ENCODE measurements at places on chromosomes 1 and 21.

DNA sequence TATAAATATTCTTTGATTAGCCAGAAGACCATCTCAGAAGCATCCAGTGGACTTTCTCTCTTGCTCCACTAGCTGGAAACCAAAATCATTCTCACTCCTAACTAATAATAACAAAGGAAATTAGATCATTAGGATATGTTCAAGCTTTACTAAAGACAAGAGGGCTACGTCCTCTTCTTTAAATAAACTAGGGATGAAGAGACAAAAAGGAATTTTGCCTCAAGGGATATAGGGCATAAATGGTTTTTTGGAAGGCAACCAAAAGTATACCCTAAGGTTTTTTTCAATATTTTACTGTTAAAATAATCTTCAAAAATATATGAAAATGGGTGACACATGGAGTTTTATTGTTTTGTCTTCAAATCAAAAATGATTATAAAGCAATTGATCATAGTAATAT lies 745.8 kb downstream of the MRPL39 start:
- no peak for DNase-seq

GRCh38 chr21:20882462-20883407 lies 115.5 kb upstream of the NCAM2 start:
- peak; percentile 34 for DNase-seq

DNA sequence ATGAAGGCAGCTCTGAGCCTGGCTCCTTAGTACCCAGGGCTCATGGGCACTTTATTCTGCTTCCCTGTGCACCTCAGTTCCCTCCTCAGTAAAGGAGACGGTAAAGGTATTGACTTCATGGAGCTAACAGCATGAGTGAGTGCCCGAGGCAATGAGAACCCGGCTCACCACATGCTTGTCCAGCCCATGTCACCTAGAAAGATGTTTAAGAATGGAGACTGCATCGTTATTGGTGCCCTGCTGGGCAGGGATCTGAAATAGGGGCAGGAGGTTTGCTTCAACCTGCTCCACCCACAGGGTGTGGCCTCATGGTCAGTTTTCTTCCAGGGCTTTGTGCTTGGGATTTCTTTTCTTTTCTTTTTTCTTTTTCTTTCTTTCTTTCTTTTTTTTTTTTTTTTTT lies 7.0 kb upstream of the KCNE1 start:
- DNase-seq: no peak

GRCh38 chr1:28663871-28664470 lies 4.6 kb upstream of the GMEB1 start:
- DNase-seq: no peak

DNA sequence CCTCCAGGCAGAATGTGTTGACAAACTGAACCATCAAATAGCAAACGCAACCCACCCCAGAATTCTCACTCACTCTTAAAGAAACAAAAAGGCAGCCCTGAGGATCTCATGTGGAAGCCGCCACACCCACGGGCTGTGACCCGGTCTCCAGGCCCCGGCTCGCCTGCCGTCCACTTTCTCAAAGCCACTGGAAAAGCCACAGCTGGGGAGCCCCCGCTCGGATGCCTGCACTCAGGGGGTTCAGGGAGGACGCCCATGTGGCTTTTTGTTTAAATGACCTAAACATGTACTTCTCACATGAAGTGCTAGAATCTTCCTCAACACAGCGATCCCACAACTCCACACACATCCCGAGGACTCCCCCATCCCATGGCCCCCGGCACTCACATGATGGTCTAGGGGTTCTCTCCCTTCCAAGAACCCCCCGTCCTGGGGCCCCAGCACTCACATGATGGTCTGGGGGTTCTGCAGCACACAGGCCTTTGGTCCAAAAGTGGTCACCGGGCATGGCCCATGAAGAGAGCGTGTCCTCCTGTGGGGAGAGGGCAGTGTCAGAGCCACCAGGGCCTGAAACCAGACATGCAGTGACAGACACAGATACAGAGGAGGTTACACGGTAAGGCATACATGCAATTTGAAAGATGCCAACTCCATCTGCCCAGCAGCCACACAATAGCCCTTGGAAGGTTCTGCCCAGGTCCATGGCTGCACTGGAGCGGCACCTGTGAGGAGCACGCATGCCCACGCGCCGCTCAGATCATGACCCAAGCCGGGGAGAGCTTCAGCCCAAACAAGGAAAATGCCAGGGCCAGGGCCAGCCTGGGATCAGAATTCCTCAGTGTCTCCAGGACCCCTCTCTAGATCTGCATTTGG lies 16.5 kb downstream of the NADK start:
- no peak for DNase-seq

- no peak for DNase-seq
Observed at GRCh38 chr1:87903242-87903641, 574.6 kb downstream of the LMO4 start.

GRCh38 chr1:72885841-72886240 lies 603.5 kb upstream of the NEGR1 start:
- DNase-seq: no peak

GRCh38 chr21:38037416-38037815 lies 121.2 kb upstream of the KCNJ6 start:
- no peak for DNase-seq

DNA sequence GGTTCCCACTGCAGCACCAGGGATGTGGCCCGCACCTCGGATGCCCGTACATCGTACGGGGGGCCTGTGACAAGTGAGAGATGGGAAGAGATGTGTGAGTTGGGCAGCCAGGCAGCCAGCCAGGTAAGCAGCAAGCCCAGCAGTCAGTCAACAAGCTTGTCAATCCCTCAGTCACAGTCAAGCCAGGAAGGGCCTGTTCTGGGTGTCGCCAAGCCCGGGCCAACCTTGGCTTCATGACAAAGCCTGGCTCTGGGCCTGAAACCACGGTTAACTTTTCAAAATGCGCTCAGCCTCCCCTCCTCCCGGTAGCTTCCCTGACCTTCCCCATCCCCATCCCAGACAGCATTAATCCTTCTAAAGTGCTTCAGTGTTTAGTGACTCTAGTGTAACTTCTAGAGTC lies 31.8 kb downstream of the MYOM3 start:
- no peak for DNase-seq

- peak; percentile 45 for DNase-seq
Observed at GRCh38 chr1:100538913-100539835, 1.2 kb downstream of the GPR88 start.

- peak; percentile 69 for DNase-seq
Observed at GRCh38 chr1:33007190-33008050, 29.3 kb downstream of the AK2 start.

DNA sequence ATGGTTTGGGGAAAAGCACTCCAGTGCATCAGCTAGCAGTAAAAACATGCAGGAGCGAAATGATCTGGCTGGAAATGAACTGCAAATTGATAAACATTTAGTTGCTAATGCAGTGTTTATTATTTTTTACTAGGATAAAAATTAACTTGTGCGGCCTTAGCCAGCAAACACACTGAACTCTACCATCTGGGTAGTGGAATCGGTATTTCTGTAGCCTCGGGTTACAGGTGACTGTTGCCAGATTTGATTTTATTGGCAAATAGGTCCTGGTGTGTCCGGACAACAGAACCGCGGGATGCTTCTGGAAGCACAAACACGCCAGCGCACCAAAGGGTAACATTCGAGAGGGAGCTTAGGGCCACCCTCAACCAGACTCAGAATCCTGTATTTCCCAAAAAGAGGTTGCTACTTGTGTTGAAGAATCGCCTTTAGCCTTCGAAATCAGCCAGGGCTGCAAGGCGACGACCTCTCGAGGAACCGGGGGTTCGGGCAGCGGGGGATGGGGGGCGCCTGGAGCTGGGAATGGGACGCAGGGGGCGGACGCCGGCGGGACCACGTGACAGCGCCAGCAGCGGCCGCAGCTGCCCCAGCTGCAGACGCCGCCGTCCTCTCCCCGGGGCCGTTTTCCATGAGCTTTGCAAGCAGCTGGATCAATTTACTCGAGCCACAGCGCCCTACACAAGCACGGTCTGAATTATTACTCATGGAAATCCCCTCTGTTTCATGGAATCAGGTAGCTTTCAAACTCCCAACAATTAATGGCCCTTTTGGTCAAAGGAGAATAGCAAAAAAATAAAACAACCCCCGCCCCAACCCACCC lies 158.8 kb downstream of the TOMM20 start:
- peak; percentile 82 for DNase-seq

DNA sequence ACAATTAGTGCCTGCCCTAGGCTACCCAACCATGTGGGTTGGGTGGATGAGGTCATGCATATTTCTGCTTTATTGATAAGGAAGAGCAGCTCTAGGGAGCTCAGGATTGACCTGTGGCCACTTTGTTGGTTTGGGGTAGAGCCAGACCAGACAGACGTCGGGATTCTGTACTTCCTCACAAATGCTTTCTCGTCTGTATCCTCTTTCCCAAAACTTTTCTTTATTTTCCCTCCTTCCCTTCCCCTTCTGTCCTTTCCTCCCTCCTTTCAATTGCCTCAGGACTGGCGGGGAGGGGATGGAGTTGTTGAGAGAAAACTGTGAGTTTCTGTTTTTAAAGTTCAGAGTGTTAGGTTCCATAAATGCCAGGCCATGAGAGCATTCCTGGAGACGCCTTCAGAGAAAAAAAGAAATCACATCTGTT lies 68.0 kb downstream of the UCK2 start:
- no peak for DNase-seq

DNA sequence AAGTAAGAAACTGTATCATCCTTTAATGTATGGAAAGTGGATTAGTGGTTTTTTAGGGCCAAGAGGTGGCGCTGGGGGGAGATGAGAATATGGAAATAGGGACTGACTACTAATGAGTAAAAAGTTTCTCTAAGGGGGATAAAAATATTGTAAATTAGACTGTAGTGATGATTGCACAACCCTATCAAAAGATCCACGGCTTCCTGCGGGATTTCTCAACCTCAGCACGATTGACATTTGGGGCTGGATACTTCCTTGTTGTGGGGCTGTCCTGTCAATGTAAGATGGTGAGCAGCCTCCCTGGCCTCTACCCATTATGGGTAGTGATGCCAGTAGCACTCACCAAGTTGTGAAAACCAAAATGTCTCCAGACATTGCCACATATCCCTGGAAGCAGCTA lies 36.0 kb upstream of the PRDM2 start:
- DNase-seq: peak; percentile 19

- DNase-seq: no peak
Observed at GRCh38 chr21:20943561-20943997, 54.6 kb upstream of the NCAM2 start.

GRCh38 chr1:3461934-3462275 lies 7.4 kb downstream of the ARHGEF16 start:
- no peak for DNase-seq

GRCh38 chr1:67110352-67110751 lies 24.4 kb downstream of the C1orf141 start:
- no peak for DNase-seq

DNA sequence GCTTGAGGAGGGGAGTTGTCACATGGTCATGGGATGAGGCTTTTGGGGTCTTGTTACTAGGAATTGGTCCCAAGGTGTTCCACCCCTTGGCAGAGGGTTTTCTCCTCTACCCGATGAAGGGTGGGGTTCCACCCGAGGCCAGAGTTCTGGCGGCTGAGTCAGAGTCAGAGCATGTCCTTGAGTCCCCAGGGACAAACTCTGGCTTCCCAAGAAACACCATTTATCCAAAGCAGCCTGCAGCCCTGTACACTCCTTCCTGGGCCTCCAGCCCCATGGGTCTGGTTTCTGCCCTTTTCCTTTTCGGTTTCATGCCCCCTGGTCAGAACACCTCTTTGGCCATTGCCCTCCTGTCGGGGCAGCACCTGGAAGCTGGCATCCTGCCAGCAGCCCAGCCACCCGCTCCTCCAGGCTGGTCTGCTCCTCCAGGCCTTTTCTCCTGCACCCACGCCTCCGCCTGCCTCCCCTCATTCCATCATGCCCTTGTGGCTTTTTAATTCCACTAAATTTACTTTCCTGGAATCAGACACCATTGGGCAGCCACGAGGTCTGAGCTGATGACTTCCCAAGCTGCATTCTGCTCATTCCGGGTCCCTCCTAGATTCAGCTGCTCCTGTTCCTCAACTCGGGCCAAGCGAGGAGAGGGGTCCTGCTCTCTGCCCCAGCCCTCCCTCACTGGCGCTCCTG lies 301.7 kb upstream of the VAMP3 start:
- DNase-seq: peak; percentile 32

GRCh38 chr1:46749921-46750404 lies 31.0 kb upstream of the EFCAB14 start:
- peak; percentile 13 for DNase-seq

GRCh38 chr1:156647351-156647750 lies 5.4 kb downstream of the BCAN start:
- no peak for DNase-seq

GRCh38 chr1:44049839-44050238 lies 18.6 kb upstream of the SLC6A9 start:
- DNase-seq: no peak

GRCh38 chr1:154553056-154554030 lies 5.1 kb downstream of the UBE2Q1 start:
- no peak for DNase-seq

DNA sequence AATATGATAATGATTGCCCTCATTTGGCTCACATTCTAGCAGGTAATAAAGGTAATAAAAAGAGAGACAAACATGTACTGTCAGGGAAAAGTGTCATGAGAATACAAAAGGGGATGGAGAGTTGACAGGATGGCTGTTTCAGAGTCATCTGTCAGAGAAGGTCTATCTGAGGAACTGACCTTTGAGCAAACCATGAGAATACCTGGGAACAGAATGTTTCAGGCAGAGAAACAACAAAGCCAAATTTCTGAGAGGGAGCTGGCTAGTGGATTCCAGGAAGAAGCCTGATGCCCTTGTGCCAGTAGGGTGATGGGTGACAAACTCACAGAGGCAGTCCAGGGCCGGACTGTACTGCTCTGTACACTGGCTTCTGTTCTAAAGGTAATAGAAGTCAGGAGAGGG lies 107.2 kb downstream of the C1orf21 start:
- DNase-seq: no peak

- DNase-seq: no peak
Observed at GRCh38 chr21:31416465-31416864, 72.4 kb upstream of the TIAM1 start.

GRCh38 chr21:29232530-29233255 lies 66.0 kb upstream of the BACH1 start:
- DNase-seq: no peak

DNA sequence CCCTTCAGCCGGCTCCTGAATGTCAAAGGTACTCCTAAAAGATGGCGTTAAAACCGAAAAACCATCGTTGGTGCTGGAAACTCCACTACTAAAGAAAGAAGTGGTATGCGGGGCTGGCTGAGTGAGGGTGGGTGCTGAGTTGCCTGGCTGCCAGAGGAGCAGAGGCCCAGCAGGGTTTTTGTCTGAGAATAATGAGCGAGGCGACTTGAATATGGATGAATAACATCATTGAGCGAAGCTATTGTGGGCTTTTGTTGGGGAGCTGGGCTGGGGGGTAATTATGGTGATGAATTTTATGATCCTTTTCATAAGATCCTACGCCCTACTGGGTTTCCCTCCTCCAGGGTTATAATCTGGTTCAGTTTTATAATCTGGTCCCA lies 2.0 kb downstream of the PDPN start:
- no peak for DNase-seq

- DNase-seq: no peak
Observed at GRCh38 chr1:15749399-15750291, 7.3 kb downstream of the TMEM82 start.

DNA sequence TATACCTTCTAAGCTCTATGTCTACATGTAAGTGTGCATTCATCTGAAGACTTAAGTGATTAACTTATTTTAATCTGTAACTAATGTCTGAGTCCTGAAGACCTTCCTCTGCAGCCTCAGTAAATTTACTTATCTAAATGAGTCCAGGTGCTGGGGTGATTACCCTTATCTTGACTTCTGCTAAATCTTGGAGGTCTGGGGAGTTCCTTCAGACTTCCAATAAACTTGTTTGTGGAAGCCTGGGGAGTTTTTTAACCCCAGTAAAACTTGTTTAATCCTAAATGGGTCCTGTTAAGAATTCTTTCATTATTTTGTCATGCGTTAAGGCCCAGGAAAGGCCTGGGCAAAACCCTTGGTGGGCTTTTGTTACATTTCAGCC lies 37.0 kb downstream of the RSPH1 start:
- DNase-seq: no peak

Measured in cardiac muscle cell (in vitro differentiated cells and primary cell).